EL (cell line): ENCODE measurements at places on chromosomes 12 and 14.
A peak's percentile ranks its signal among the peaks of the same experiment; 100 is the strongest.

GRCh38 chr14:22474730-22475351 is 114.2 kb downstream of the DAD1 start:
- peak; percentile 13 for DNase-seq

DNA sequence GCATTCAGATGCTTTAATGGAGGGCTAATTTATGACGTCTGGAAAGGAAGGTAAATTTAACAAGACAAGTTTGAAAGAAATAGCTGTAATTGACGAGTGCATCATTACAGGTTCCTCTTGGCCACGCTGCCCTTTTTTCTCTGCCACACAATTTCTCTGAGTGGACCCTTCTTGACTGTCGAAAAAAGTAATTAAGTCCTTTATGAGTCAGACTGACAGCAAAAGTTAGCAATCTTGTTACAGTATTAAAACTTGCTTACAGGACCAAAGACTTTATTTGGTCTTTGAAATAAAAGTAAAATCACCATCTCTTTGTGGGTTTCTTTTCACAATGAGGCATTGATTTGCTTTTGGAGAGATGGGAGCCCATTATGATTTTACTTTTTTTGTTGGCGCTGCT is 42.6 kb downstream of the SAMD4A start:
- no peak for DNase-seq

DNA sequence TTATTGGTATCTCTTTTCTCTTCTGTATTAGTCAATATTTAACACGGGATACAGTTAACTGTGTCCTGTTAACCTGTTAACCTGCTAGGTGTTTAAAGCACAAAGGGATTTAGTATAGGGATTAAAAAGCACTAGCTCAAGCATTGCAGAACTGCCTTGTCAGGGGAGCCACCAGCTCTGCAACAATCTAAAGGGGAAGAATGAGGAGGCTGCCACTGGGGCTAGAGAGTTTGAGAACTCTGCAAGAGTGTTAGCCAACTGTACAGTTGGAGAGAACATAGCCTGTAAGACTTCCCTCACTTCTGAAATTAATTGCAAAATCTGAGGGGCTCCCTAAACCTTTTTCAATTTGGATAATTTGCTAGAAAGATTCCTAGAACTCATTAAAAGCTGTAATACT is 6.5 kb upstream of the VRK1 start:
- no peak for DNase-seq

GRCh38 chr12:46473634-46474329 is 101.2 kb upstream of the SLC38A2 start:
- DNase-seq = peak; percentile 96

- no peak for DNase-seq
These were observed 263.8 kb downstream of the DIO2 start for GRCh38 chr14:79947440-79948054.

DNA sequence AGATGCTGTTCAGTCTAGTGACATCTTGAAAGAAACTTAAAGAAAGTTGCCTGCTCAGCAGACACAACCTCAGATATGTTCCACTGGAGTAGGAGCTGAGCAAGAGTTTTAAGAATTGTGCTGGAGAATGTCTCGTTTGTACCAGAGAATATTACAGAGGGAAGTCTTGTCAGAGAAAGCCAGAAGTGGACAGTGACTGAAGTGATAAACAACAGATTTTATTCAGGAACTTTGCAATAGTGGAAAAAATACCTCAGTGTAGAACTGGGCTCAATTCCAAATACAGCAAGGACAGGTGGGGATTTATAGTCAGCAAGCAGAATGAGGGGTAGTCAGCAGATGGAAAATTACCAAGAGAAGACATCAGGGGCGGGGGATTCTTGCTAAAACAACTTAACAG is 18.6 kb downstream of the ZDHHC17 start:
- DNase-seq = no peak

- no peak for DNase-seq
These were observed 108.3 kb downstream of the PTPN11 start for GRCh38 chr12:112527082-112527481.
